ENCODE measurements at places on chromosomes 6 and 20.

DNA sequence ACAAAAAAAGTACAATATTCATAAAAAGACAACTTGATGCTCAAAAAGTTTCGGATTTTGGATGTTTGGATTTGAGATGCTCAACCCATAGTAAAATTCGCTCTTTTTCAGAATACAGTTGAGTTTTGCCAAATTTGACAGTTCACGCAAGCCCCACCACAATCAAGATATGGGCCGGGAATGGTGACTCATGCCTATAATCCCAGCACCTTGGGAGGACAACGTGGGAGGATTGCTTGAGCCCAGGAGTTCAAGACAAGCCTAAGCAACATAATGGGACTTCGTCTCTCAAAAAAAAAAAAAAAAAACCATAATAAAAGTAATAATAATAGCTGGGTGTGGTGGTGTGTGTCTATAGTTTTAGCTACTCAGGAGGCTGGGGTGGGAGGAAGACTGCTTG, 51.3 kb downstream of the PHF20 start:
- no peak for DNase-seq

DNA sequence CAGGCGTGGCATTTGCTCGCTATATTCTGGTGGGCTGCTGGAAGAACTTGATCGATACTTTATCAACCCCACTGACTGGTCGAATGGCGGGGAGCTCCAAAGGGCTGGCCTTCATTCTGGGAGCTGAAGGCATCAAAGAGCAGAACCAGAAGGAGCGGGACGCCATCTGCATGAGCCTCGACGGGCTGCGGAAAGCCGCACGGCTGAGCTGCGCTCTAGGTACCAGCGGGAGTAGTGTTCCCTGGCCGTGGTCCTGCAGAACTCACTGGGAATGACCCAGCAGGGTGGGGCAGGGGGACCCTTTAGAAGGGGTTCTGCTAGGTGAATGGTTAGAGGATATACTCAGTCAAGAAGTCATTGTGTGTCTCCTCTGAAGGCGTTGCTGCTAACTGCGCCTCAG, 68.4 kb upstream of the PBOV1 start:
- DNase-seq, result no peak

GRCh38 chr6:53361549-53362031, 12.8 kb upstream of the ELOVL5 start:
- no peak for DNase-seq

- no peak for DNase-seq
These were observed 9.1 kb downstream of the PCIF1 start for GRCh38 chr20:45943613-45944012.
